ENCODE measurements at places on chromosomes 7 and 10.

- DNase-seq: no peak
Observed at GRCh38 chr10:76717141-76717540, 920.5 kb downstream of the KCNMA1 start.

- DNase-seq: no peak
Observed at GRCh38 chr10:116450861-116451260, 23.2 kb downstream of the PNLIPRP3 start.

DNA sequence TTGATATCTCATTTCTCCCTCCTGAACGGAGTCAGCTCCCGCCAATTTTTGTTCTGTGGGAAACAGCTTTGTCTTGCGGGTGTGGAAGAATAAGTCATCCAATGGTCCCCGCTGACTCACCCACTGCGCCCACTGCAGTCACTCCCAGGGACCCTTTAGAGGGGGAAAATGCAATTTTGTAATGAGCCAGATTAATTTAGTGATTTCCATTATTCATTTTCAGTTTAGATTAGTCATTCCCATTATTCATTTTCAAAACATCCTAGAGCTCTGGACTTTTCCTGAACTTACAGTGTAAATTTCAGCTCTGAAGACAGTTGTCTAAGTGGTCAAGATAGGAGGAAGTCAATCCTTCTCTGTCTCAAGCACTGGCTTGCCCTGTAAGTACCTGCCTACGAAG lies 154.9 kb upstream of the TMEM72 start:
- DNase-seq: no peak

DNA sequence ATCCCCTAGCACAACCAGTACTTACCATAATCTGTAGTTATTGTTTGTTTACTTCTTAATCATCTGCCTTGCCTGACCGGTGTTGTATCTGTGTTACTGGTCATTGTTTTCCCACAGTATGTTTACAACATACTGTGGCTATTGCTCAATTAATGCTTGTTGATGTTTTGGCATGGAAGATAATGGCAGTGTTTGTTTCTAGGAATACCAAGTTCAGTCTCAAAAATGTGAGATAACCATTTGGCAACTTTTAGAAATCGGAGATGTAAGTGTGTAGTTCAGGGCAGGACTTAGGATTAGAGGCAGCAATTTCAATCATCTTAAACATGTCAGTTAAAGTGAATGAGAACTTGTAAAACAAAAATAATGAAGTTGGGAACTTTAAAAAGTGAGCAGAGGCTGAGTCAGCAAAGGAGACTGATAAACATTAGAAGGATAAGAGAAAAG lies 8.2 kb downstream of the MINDY3 start:
- no peak for DNase-seq

DNA sequence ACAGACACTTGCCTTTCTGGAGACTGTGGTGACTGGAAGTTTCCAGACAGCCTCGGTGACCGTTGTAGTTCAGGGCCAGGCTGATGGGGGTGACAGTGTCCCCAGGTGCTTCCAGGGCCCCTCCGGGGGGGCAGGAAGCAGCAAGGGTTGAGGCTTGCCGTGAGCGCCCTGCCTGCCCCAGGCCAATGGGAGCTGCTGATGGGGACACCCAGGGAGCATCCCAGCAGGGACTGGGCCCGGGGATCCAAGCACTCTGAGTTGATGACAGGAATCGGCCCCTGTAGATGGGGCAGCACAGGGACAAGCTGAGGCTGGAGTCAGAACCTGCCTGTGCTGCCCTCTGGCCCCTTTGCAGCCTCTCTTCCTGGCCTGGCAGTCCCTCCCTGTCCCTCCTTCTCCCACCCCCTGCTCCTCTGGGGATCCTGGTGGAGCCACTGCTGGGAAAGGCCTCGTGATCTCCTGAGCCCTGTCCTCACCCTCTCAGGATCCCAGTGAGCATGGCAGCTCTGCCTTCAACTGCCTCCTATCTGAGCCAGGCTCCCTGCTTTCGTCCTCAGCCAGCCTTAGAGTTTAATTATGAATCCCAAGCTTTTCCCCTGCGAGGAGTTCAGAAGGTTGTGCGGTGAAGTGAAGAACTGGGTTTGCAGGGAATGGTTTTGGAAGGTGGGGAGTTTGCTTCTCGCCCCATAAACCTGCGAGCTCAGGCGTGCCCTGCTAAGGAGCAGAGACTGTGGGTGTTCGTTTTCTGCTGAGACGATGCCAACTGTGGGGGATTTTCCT lies 84.7 kb downstream of the ADCY1 start:
- no peak for DNase-seq

DNA sequence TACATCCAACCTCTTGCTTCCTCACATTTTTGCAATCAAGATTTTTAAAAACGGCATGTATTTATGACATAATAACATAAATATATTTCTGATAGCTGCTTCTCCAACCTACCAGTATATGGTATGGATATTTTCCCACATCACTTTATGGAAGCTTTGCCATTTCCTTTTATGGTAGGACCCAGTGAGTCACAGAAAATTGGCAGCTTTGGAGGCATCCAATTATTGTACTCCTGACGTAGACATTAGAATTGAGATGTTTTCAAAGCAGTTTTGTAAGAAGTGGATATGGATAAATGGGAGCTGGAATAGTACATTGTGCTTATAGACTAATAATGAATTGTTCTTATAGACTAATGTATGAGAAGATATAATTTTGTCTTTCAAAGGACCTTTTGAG lies 23.8 kb upstream of the BICC1 start:
- DNase-seq: no peak

DNA sequence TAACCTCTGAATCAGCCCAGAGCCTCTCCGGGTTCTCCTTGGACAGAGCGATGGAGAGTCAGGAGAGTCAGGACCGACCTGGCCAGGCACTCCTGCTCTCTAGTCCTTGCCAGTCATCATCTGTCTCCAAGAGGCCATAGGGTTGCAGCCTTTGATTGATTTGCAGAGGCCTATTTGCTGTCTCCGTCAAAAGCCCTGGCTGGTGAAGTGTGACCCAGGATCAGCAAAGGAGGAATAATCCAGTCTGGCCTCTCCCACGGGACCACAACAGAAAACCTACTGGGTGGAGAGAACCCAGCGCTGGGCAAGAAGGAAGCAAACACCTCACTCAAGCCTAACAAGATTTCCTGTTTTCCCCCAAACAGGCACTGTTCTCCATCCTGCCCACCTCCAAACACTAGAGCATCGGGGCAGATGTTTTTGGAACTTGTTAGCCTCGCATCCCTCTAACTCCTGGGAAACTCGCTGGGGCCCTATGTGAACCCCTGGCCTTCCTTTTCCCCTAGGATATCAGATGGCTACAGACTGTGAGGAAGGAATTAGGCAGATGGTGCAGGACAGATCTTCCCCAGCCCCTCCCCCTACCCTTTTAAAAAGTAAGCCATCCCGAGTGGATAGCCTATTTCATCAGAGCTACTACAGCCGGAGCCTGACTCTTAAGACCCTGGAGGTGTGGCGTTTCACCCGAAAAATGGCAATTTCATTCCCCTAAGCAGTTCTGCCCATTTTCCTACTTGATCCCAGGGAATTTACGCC lies 54.3 kb downstream of the PODXL start:
- DNase-seq: no peak

- no peak for DNase-seq
Observed at GRCh38 chr10:4094751-4095150, 309.7 kb upstream of the KLF6 start.

DNA sequence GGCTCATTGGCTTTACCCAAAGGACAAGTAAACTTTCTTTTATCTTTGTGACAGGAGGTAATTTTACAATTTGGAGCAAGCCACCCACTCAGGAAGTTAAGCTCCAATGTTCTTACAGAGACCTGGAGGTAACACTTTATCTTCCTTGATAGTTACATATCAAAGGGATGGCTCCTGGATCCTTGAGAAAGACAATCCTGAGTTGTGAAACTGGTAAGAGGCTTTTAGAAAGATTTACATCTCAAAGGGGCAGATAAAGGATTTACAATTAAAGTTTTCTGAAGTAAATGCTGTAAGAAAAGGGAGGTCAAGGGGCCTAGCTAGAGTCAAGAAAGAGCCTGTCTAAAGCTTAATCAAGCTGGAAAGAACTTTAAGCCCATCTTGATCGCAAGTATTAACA lies 124.4 kb upstream of the ZNF804B start:
- no peak for DNase-seq

GRCh38 chr10:77494327-77494726 lies 143.3 kb downstream of the KCNMA1 start:
- no peak for DNase-seq

GRCh38 chr7:32255036-32255435 lies 184.8 kb upstream of the PDE1C start:
- DNase-seq: no peak

DNA sequence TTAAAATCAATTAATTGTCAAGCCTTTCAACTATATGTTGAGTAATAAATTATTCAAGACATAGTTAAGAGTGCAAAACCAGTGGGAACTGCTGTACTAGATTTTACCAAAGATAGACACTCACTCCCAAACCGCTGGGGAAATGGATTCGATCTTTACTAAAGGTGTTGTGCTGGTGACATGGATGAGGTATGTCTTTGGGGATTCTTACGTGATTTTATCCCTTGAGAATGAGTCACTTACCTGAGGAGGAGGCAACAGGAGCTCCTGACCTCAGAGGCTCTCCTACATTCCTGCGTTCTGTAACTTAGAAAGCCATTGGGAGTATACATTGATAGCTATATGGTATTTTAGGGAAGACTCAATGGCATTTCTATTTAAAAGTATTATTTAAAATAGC lies 165.5 kb downstream of the PKD1L1 start:
- DNase-seq: no peak

DNA sequence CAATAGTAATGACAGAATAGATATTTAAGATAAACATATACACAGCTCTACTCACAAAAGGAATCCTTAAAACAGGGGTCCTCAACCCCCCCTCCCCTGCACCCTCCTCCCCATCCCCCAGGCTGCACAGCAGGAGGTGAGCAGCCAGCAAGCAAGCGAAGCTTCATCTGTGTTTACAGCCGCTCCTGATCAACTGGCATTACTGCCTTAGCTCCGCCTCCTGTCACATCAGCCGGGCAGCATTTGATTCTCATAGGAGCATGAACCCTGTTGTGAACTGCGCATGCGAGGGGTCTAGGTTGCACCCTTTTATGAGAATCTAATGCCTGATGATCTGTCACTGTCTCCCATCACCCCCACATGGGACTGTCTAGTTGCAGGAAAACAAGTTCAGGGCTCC lies 65.5 kb downstream of the SMURF1 start:
- no peak for DNase-seq

GRCh38 chr7:155291045-155291530 lies 6.6 kb upstream of the INSIG1 start:
- DNase-seq: no peak

GRCh38 chr10:80523773-80524172 lies 13.9 kb upstream of the SH2D4B start:
- no peak for DNase-seq

GRCh38 chr10:21526860-21527597 lies 1.5 kb upstream of the SKIDA1 start:
- peak; percentile 56 for DNase-seq

- DNase-seq: no peak
Observed at GRCh38 chr10:20552382-20552781, 344.7 kb downstream of the NEBL start.

- no peak for DNase-seq
Observed at GRCh38 chr7:127998671-127999070, 32.6 kb downstream of the LRRC4 start.

DNA sequence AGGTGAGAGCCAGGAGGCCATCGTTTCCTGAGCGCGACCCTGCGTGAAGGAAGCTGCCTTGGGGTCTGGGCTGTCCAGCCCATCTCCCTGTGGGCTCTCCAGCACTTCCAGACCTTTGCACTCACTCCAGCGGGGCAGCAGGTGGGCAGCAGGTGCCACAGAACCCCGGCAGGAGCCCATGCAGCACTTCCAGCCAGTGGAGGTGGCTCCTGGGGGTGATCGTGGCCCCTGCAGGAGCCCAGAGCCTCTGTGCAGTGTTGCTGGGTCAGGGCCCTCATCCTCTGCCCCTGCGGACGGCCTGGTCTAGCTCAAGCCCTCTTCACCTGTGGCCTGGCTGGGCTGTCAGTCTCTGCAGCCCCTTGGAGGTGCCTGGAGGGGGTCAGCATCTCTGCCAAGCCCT lies 59.9 kb downstream of the PWWP2B start:
- no peak for DNase-seq

DNA sequence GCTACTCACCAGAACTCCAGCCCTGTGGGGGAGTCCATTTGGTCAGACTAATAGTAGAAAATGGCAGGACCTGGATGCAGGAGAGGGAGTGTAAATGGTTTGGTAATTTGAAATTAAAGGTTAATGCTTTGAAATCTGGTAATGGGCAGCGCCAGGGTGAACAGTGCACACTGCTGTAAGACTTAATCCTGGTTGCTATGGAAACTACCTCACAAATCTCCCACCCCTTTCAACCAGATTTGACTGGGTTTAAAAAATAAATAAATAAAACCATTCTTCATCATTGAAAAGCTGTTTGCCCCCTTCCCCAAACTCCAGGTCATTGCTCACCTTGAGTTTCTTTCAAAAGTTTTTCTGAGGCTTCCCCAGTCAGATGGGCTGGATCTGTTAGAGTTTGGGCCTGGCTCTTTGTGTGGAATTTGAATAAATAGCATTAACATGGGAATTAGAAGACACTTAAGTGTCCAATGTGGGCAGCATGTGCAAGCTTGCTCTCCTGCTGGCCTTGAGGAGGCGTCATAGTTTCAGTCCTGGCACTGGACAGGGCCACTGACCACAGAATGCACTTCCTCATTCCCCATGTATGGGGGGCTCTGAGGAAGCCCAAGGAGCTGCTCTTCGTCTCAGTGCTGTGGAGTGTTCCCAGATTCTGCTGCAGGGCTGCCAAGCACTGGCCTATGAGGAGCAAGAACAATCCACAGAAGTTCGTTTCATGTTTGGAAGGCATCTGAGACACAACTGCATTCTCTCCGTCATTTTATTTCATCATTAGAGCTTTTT lies 90.7 kb downstream of the LRRC4 start:
- DNase-seq: no peak

- peak; percentile 8 for DNase-seq
Observed at GRCh38 chr10:78211561-78212051, 177.9 kb downstream of the RPS24 start.

- no peak for DNase-seq
Observed at GRCh38 chr7:23012908-23013714, 819 bp downstream of the HYCC1 start.

Measured in activated CD4-positive, alpha-beta T cell treated with anti-CD3 and anti-CD28 coated beads, Interleukin-2, Interleukin-6, amounts not matched to agents 100 ng/mL and 50 ng/mL, durations not matched to agents 16 hours and 8 hours (primary cell).